ENCODE measurements at places on chromosomes 6 and 20.

- no peak for DNase-seq
Observed at GRCh38 chr20:64226686-64227580, 28.6 kb upstream of the PCMTD2 start.

GRCh38 chr20:59032713-59033059 lies 551 bp upstream of the ATP5F1E start:
- no peak for DNase-seq

- DNase-seq = no peak
Observed at GRCh38 chr6:125957845-125958244, 1.3 kb downstream of the HINT3 start.

- DNase-seq = no peak
Observed at GRCh38 chr20:46051556-46052308, 22.7 kb downstream of the SLC12A5 start.

DNA sequence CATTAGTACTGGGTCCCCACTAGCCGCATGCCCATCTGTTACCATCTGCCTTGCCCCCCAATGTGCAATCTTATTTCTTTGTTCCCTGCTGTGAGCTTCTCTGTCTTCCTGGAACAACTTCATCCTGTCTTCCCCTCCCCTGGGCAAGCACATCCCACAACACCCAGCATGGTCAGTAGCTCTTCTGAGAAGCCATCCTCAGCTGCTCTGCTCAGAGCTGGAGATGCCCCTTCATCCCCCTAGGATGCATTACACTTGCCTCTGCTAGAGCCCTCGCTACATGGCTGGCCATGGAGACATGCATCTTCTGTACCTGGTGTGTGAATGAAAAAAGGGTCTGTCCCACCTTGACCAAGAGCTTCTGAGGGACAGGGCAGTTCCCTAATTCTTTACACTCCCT lies 141.2 kb downstream of the CDC5L start:
- DNase-seq = no peak

DNA sequence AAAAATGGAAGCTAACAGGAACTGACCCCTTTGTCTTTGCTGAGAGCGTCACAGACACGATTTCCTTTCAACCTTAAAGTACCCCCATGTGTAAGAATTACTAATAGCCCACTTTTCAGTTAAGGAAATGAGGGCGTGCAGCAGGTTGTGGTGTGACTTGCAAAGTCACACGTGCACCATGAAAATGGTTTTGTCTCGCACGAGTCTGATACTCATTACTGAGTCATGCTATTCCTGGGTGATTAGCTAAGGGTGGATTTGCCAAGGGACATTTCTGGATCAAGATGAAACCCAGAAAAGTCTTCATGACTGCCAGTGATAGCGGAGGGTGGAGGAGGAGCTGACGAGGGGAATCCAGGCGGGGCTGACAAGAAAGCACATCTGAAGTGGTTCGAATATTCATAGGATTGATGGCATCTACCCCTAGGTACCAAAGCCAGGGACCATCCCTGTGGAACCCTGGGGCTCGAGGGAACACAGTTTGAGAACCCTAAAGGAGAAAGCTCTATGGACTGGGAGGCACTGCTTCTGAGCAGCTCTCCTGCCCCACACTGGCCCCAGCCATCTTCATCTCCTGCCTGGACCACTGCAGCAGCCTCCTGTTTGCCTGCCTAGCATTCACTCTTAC lies 12.1 kb upstream of the NFATC2 start:
- DNase-seq = no peak

DNA sequence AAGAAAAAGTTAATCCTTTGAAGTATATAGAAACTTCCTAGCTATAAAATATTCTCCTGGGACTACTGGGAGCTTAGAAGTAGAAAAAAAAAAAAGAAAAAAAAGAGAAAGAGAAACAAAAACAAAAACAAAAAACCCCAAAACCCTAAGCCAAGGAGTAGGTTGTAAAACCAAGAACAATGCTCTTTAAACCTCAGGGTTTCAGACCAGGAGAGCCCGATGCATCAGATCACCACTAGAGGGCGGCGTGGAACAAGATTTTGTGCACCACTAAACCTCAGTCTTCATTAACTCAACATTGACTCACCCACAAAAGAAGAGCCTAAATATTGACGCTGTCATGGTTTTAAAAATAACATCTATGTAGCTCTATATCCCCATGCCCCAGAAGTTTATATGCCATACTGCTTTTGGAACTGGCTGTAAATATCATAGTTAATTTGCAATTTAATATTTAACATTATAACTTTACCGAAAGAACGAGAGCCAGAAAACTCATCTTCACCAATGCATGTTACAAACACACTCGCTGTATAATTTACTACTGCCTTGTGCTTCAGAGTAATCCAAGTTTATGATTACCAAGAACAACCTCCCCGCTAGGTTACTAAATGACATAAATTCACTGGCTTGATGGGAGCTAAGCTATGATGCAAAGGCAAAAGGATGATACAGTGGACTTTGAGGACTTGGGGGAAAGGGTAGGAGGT lies 19.2 kb downstream of the MCUR1 start:
- DNase-seq = peak; percentile 79

DNA sequence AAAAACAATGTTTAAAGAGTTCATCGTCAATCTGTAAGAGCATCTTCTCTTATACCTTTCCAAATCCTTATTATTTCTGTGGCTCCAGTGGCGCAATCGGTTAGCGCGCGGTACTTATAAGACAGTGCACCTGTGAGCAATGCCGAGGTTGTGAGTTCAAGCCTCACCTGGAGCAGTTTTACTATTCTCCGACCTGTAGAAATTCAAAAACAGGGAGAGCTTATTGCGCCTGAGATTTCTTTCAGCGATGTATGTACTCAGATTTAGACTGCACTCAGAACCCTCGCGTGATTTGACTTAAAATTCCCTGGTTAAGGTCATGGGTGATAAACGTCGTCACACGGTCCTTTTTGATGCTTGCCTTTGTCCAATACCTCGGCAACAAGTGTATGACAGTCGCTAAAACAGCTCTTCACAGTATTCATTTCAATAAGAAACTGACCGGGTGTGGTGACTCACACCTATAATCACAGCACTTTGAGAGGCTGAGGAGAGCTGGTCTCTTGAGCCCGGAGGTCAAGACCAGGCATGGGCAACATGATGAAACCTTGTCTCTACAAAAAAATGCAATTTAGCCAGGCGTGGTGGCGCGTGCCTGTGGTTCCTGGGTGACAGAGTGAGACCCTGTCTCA lies 11.9 kb downstream of the GPX5 start:
- no peak for DNase-seq

- no peak for DNase-seq
Observed at GRCh38 chr20:36261389-36262105, 25.3 kb downstream of the AAR2 start.

GRCh38 chr6:77466055-77466450 lies 2.8 kb upstream of the HTR1B start:
- no peak for DNase-seq

- DNase-seq = no peak
Observed at GRCh38 chr6:136737871-136738691, 54.2 kb downstream of the MAP3K5 start.

DNA sequence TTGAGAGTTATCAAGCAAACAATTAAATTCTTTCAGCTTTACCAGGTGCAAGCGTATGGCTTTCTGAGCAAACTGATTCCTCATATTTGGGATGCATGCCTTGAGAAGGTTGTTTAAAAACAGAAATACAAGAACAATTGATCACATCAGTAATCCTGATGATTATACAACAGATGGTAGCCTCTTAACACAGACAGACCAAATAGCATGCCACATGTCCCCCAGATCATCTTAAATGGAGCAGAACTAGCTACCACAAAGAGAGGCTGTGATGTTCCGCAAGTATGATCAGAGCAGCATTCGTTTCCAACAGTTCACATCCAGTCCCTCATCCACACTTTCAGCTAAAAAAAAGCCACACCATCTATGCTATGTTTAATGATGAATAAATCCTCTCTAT lies 246.2 kb upstream of the NRSN1 start:
- DNase-seq = no peak

DNA sequence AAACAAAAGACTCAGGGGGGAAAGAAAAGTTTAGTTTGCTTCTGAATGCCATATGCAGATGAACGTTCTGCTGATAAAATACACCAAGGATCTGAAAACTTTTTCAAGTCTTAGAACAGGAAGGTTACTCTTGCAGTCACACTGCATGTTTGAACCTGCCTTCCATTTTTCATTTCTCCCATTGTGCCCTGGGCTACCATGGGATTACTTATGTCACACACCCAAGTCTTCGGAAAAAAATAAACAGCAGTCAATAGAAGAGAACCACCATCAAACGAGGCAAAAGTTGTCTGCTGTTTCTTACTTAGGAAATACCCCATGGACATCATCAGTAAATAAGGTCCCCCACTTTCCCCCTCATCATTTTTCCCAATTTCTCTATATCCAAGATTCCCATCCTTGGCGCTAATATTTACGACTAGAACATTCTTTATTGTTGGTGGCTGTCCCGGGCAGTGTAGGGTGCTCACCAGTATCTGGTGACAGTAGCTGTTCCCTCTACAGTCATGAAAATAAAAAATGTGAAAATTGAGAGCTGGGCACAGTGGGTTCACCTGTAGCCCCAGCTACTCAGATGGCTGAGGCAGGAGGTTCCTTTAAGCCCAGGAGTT lies 202.5 kb downstream of the BCAS1 start:
- no peak for DNase-seq

GRCh38 chr20:23278172-23278571 lies 72.4 kb upstream of the NXT1 start:
- no peak for DNase-seq

- DNase-seq = no peak
Observed at GRCh38 chr6:90136176-90136575, 160.5 kb downstream of the BACH2 start.

DNA sequence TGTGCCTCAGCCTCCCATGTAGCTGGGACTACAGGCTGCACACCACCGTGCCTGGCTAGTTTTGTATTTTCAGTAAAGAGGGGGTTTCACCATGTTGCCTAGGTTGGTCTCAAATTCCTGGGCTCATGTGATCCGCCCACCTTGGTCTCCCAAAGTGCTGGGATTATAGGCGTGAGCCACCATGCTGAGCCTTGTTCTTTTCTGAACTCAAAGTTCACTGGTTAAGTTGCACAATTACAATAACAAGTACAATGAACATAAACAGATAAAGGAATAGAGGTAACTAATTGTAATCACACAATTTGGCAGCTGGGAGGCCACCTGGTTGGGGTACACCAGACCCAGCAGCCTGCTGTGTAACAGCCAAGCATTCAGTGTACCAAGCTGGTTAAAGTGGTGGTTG lies 6.7 kb downstream of the NUDT3 start:
- DNase-seq = no peak

DNA sequence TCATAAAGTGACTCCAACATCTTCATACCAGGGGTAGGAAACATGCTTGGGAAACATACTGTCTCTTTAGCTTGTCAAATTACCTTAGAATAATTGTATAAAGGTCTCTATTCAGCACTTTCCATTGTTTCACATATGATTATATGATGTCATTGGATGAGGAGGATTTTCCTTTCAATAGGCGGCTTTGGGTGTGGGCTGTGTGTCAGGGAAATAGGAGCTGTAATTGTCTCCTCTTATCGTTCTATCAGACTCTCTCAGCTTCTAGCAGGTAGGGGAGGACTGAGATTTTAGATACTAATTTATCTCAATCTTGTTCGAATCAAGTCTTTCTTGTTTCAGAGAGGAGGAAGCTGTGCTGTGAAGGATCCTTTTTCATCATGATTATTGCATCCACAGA lies 179.4 kb upstream of the OLIG3 start:
- DNase-seq = no peak

- DNase-seq = no peak
Observed at GRCh38 chr20:40073535-40074111, 615.4 kb downstream of the MAFB start.

GRCh38 chr6:3744211-3744900 lies 7.2 kb downstream of the PXDC1 start:
- no peak for DNase-seq

- DNase-seq = peak; percentile 14
Observed at GRCh38 chr20:17281478-17281877, 54.6 kb downstream of the PCSK2 start.

DNA sequence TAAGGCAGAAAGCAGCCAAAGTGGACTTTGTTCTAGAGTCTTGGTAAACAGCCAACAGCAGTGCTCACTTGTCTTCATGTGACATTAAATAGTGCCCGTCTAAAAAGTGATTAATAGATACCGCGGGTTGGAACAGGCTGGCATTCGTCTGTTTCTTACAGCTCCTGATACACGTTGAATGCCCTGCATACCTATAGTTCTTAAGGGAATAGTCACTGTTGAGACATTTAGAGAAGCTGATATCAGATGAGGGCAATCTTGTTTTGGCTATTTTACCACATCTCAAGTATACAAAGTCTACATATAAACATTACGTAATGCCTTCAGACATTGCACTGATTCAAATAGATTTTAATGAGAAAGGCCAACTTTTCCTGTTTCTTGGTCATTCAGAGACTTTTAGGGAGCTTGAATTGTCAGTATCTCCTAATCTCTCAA lies 374.9 kb upstream of the FLRT3 start:
- no peak for DNase-seq

DNA sequence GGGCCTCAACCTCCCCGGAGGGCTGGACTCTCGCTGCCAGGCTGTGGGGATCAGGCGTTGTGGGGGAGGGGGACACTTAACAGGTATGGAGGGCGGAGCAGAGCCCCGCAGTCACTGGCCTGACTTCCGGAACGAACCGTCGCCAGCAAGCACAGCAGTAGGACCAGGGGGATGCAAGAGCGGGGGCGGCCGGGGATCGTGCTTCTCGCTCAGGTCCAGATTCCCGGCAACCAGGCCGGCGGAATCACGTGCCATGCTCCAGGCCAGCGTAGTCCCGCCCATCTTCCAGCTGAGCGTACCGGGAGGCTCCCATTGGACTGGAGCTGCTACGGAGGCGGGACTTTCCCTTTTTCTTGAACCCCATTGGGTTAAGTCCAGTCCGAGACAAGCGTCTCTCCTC lies 10.0 kb upstream of the POU5F1 start:
- peak; percentile 32 for DNase-seq

DNA sequence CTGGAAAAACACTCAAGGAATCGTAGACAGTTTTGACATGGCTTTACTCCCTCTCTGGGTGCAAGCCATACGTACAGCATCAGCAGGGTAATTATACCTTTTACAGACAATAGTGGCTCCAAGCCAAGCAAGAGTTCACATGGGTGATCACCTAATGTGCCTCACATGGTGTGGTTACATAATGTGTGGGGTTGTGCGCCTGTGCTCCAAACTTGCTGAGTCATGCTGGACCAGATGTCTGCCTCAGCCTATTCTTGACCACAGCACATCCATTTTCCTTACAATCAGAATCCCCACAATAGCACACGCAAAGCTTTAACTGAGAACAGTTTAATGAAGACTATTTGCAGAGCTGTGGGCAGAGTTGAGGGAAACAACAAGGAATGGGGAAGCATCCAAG lies 74.5 kb downstream of the ALDH8A1 start:
- no peak for DNase-seq

GRCh38 chr20:35111141-35111888 lies 18.7 kb upstream of the TRPC4AP start:
- DNase-seq = no peak

GRCh38 chr6:36686668-36687513 lies 8.4 kb downstream of the CDKN1A start:
- DNase-seq = no peak

- DNase-seq = no peak
Observed at GRCh38 chr20:19440660-19441527, 228.5 kb downstream of the SLC24A3 start.

- DNase-seq = no peak
Observed at GRCh38 chr20:51061418-51062045, 38.6 kb upstream of the KCNG1 start.
